Ascending aorta (tissue), 2 donors: ENCODE measurements at places on chromosomes 1 and 21. TPM values are rescaled to one million over a fixed set of nuclear protein-coding genes. Genes with fewer than 3 reads are reported as not detected.

DNA sequence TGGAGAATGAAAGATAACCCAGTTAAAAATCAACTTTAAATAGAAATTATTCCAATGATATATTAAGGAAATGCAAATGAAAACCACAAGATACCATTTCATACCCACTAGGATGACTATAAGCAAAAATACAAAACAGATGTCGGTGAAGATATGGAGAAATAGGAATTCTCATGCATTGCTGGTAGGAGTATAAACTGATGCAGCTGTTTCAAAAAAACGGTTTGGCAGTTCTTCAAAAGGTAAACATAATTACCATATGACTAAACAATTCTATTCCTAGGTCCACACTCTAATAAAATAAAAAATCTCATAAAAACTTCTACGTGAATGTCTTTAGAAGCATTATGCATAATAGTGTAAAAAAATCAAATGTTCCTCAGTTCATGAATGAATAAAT, 763.3 kb upstream of the BRINP3 start:
- no peak for DNase-seq

DNA sequence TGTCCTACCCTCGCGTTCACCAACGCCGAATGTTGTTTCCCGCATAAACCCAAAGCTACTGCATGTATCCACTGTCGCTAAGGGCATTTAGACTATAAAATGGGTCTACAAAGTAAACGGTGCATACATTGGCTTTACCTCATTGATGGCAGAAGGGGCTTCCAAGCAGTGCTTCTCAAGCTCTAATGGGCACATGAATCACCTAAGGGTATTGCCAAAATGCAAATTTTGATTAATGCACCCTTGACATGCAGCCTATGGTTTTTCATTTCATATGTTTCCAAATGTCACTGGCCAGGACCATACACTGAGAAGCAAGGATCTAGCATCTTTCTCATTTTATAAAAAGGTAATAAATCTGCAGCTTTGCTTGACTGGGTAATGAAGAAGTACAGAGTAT, 2.7 kb downstream of the OR6F1 start:
- DNase-seq: no peak

- no peak for DNase-seq
Measured at GRCh38 chr1:180309338-180309737, 79.3 kb downstream of the LHX4 start.

DNA sequence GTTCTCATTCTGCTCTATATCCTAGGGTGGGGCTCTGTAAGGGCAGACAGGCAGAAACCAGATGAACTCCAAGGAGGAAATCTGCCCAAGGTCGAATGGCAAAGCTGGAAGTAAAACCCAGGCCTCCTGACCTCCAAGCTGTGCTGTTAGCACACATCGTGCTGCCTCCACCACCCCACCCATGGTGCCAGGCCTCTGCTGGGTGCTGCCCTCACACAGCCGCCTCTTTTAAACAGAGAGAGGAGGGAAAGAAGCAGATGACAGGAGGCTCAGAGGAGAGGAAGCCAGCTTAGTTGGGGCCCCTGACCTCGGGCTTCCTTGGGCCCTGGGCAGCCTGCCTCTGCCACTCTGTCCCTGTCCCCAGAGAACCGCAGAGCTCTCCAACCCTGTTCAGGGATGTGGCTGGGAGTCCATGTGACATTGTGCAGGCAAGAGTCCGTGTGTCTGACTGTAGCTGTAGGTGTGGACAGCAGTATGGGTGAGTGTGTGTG, 1.1 kb downstream of the SYNC start:
- no peak for DNase-seq

- no peak for DNase-seq
Measured at GRCh38 chr1:227315629-227316346, 2.5 kb downstream of the CDC42BPA start.

- DNase-seq: no peak
Measured at GRCh38 chr1:174710868-174711845, 263.4 kb downstream of the GPR52 start.

DNA sequence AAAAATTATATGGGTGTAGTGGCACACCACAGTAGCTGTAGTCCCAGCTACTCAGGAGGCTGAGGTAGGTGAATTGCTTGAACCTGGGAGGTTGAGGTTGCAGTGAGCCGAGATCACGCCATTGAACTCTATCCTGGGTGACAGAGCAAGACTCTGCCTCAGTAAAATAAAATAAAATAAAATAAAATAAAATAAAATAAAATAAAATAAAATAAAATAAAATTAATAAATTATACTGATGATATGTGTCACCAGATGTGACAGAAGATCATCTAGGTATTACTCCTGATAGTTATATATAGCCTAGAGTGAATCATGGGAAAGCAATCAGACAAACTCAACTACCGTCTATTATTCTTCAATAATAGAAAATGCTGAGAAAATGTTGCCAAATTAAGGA, 972.5 kb downstream of the MRPL39 start:
- no peak for DNase-seq

- no peak for DNase-seq
Measured at GRCh38 chr1:218430822-218431221, 85.7 kb downstream of the TGFB2 start.

DNA sequence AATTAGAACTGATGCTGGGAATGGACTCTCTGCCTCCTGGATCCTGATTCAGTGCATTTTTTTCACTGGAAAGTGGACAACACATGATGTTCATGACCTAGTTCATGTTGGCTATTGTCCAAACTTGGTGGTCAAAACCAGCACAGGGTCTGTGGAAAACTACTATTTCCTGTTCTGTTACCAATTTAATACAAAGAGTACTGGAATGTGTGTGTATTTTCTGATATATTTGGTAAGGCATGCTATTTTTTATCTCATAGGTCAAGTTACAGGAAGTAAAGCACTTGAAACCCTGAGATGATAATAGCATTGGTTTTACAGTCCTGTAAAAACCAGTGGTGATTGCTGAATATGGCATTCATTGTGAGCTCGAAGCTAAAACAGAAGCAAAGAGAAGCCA, 89.9 kb downstream of the SGIP1 start:
- no peak for DNase-seq

- DNase-seq: no peak
Measured at GRCh38 chr1:209341146-209341545, 242.4 kb upstream of the CAMK1G start.

DNA sequence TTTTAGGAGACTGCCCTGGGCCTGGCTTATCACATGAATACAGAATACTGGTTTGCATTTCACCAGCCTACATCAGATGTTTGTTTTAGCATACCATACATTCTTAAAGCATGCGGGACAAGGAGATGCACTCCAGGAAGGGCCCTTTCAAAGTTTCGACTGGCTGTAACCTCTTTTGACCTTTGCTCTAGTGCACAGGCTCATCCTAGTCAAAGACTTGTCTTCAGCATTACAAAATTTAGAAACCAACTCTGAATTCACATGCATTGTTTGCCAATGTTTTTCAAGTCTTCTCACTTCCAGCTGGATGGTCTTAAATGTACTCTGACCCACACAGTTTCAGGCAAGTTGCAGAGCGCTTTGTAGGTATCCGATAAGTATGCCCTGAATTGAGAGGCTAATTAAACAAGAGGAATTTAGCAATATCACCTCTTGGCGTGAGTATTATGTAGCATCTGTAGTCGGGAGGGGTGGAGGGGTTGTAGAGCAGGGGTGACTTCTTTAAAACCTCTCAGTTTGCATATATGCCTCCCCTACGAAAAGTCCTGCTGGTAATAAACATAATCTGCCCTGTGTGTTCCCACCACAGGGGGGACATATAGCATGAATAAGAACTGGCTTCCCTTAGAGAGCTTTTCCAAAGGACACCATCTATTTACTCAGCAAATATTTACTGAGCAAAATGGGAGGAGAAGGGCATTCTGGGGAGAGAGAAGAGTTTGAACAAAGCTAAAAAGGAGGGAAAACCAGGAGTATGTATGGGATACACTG, 24.4 kb upstream of the AHCYL1 start:
- DNase-seq: no peak

GRCh38 chr1:22365331-22366295, 86.0 kb upstream of the ZBTB40 start:
- DNase-seq: no peak

- DNase-seq: no peak
Measured at GRCh38 chr1:233549917-233550316, 64.0 kb upstream of the KCNK1 start.

GRCh38 chr1:236323819-236324411, 42.2 kb upstream of the ERO1B start:
- DNase-seq: no peak

DNA sequence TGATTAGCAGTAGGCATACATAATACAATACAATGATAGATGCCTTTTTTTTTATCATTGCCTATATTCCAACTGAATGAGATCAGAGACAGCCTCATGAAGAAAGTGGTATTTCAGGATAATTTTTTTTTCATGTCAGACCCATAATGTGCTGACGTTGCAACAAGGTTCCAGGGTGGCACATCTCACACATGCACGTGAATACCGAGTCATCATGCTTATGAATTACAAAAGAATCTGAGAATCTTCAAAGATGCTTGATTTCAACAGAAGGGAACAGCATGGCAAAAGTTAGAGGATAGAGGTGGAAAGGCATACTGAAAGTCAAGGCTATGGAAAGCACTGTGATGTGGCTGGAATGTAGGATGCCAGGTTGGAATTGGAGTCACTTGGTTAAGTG, 5.0 kb upstream of the RNF11 start:
- DNase-seq: no peak

- DNase-seq: no peak
Measured at GRCh38 chr1:84143796-84144565, at the start of gene PRKACB. Gene PRKACB, plus strand, starts transcription at chr1:84144271. Its CDS starts 91 bp downstream, at chr1:84144362.

- DNase-seq: no peak
Measured at GRCh38 chr1:995665-996633, 3.9 kb downstream of the HES4 start.

- DNase-seq: peak; percentile 75
Measured at GRCh38 chr1:27491748-27492700, 2.1 kb upstream of the WASF2 start.

- DNase-seq: no peak
Measured at GRCh38 chr1:234840843-234841242, 230.9 kb upstream of the IRF2BP2 start.

DNA sequence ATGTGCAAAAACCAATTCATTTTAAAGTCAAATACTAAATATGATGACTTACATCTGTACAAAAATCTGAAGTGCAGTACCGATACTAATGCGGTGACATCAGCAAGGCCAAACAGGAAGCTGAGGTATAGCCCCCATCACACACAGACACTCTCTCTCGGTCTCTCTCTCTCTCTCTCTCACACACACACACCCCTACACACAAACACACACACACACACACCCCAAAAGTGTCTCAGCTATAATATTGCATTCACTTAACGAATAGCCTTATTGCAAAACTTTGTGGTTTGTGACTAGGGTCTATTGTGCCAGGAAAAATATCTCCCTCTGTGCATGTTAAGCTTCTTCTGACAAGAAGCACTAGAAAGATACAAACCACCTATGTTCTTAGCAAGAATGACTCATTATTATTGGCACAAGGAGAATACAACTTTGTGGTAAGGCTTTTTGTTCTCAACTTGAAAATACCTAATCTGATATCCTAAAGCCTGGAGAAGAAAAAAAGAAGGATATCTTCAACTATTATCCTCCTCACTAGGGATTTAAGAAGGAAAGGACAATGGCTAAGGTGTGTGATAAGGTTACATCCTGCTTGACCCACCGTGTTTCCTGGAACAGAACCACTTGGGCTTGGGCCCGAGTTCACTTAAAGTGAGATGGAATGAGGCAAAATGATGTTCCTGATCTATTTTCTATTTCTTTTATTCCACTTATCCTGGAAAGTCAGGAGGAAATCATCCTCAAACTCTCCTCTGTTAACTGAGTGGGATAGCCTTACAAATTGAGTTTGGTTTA, 107.1 kb downstream of the NIBAN1 start:
- no peak for DNase-seq

- DNase-seq: no peak
Measured at GRCh38 chr1:46818591-46818990, 19.7 kb downstream of the CYP4B1 start.

DNA sequence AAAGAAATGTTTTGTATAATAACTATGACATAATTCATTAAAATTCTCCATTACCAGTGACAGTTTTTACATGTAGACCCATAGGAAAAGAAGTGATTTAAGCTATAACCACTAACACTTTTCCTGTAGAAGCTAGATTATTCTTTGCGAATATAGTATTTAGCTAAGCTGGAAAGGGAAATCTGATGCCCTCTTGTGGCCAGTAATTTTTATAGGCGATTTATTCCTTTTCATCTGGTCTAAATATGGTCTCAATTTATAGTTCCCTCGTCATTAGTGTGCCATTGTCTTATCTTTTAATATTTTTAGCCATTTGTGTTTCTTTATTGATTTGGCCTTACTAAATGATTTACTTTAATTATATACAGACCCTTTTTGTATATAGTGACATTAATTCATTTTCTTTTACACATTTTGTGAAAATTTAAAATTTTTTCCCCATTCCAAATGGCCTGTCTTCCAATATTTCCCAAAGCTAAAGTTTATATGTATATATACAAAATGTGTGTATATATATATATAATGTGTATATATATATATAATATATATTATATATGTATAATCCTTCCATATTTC, 26.7 kb downstream of the BTG3 start:
- DNase-seq: no peak

DNA sequence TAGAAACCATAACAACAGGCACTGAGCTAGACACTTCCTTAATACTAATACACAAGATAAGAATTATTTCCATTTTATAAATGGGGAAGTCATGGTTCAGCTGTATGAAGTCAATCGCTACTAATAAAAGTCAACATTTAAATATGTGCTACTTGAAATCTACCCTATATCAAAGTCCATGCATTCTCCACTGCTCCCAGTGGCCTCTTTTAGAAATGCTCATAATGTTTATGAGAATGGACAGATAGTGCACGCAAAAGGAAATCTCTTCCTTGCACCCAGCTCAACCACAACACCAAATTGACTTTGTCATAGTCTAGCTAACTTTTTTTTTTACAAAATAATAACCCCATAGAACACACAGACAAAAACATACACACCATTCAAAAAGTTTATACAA, 281.7 kb upstream of the CXADR start:
- DNase-seq: no peak

VCAM1 gene
- total RNA-seq: 9.8 TPM

FAM3B gene
- total RNA-seq: not detected

USH2A gene
- total RNA-seq: not detected

HORMAD1 gene
- total RNA-seq: not detected

GUCA2A gene
- total RNA-seq: not detected
